ENCODE measurements at places on chromosomes 1 and 21.

DNA sequence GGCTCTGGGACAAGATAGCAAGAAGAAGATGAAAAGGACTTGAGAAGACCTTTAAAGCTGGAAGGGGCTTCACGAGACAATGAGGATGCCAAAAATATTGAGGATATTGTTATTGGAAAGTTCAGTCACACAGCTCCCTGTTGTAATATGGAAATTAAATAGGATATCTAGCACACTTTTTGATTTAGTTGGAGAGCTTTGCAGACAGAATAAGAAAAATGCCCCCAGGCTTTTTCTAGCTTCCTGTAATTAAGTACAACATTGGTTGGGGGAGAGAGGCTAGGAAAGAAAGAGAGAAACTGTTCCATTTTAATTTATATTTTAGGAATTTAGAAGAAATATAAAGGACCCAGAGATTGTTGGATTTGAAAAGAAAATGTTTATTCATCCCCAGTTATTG lies 27.5 kb downstream of the RBM11 start:
- no peak overlapping the region for H3K4me3 ChIP-seq
- no peaks in the 10 kb centered on the region for H3K4me1 ChIP-seq
- H3K27ac ChIP-seq = no peak overlapping the region

DNA sequence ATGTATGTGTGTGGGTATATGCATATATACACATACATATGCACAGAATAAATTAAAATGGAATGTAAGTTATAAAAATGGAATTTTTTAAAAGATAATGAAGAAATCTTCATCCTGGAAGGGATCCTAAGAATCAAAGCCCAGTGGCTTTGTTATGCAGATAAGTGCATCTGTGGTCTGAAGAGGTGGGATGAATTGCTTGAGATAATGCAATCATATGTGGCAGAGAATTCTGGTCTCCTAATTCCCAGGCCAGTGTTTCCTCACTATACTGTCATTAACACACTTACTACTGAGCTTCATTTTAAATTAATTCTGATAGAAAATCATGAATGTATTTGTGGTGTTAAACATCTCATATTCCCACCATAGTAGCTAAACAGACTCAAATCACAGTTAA lies 86.7 kb upstream of the PRMT6 start:
- no peaks in the 10 kb centered on the region for H3K27me3 ChIP-seq
- no peaks in the 10 kb centered on the region for H3K36me3 ChIP-seq
- DNase-seq = no peak
- H3K4me1 ChIP-seq = no peaks in the 10 kb centered on the region
- no peak overlapping the region for H3K4me3 ChIP-seq

GRCh38 chr1:108670131-108670773 lies 9.4 kb upstream of the HENMT1 start:
- H3K27ac ChIP-seq = no peak overlapping the region
- H3K36me3 ChIP-seq = no peaks in the 10 kb centered on the region
- no peaks in the 10 kb centered on the region for H3K4me1 ChIP-seq
- DNase-seq = no peak

GRCh38 chr1:75954586-75954985 lies 22.4 kb upstream of the ASB17 start:
- H3K27me3 ChIP-seq = no peaks in the 10 kb centered on the region
- no peaks in the 10 kb centered on the region for H3K36me3 ChIP-seq
- H3K4me1 ChIP-seq = no peaks in the 10 kb centered on the region
- no peak overlapping the region for H3K4me3 ChIP-seq
- no peak for DNase-seq
- H3K27ac ChIP-seq = no peak overlapping the region

GRCh38 chr1:221913351-221913892 lies 171.5 kb upstream of the DUSP10 start:
- no peak overlapping the region for H3K4me3 ChIP-seq
- H3K27ac ChIP-seq = no peak overlapping the region
- H3K36me3 ChIP-seq = no peaks in the 10 kb centered on the region
- no peaks in the 10 kb centered on the region for H3K4me1 ChIP-seq
- DNase-seq = no peak

DNA sequence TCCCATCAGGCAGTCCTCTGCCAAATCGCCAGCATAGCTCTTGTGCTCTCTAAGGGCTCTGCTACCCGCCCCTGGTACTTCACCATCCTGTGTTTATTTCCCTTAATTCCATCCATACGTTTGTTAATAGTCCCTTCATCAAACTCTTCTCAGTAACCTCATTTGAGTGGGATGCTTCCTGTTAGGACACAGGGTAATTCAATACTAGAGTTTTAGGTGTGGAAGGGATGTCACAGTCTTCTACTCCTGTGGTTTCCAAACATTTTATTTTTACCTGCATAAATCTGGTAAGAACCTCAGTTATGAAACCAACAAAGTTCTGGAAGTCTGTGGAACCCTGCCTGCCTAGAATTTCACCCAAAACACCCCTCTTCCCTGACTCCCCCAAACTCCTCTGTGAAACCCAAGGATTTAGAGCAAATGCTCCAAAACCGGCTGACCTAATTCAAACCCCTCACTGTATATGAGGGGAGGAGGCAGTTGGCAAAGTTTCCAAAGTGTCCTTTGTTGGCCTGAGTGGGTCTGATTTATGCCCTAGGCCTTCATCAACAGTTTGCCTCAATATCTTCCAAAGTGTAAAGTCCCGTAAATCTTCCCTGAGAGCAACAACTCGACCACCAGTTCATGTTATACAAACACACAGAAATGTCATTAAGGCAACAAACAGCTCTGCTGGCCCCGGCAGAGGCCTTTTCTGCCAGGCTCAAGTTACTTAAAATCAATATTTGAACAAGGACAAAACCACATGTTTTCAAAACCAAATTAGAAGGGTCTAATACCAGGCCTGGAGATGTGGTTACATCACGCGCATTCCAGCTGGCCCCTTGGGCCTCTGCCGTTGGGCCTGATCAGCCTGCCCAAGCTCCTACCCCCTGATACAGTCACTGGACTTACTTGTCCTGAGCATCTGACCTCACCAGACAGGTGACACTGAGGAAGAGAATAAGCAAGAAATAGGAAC lies 82.4 kb upstream of the FGGY start:
- H3K4me1 ChIP-seq = peaks cover 11% of the 10 kb centered on the region
- no peaks in the 10 kb centered on the region for H3K36me3 ChIP-seq
- no peak overlapping the region for H3K4me3 ChIP-seq
- no peaks in the 10 kb centered on the region for H3K27me3 ChIP-seq
- H3K27ac ChIP-seq = peak overlapping the region; percentile 69

GRCh38 chr1:99228153-99228552 lies 36.1 kb upstream of the PLPPR4 start:
- no peaks in the 10 kb centered on the region for H3K27me3 ChIP-seq
- no peak overlapping the region for H3K27ac ChIP-seq
- DNase-seq = no peak
- H3K4me3 ChIP-seq = no peak overlapping the region
- H3K36me3 ChIP-seq = no peaks in the 10 kb centered on the region

DNA sequence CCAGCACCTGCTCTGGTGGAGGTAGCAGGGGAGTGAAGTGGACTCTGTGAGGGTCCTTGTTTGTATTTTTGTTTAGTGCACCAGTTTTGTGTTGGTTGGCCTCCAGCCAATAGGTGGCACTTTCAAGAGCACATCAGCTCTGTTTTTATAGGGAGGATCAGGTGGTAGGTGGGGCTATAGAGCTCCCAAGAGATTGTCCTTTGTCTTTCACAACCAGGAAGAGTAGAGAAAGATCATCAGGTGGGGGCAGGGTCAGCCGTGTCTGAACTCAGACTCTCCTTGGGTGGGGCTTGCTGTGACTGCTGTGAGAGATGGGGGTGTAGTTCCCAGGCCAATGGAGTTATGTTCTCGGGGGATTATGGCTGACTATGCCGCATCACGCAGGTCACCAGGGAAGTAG lies 159.8 kb downstream of the ZNF326 start:
- no peaks in the 10 kb centered on the region for H3K36me3 ChIP-seq
- no peak overlapping the region for H3K27ac ChIP-seq
- no peaks in the 10 kb centered on the region for H3K4me1 ChIP-seq
- DNase-seq = no peak
- H3K27me3 ChIP-seq = no peaks in the 10 kb centered on the region
- no peak overlapping the region for H3K4me3 ChIP-seq

- no peaks in the 10 kb centered on the region for H3K4me1 ChIP-seq
- DNase-seq = no peak
- H3K27ac ChIP-seq = no peak overlapping the region
- H3K4me3 ChIP-seq = no peak overlapping the region
- H3K36me3 ChIP-seq = no peaks in the 10 kb centered on the region
Observed at GRCh38 chr1:10189659-10190058, 20.7 kb upstream of the KIF1B start.

DNA sequence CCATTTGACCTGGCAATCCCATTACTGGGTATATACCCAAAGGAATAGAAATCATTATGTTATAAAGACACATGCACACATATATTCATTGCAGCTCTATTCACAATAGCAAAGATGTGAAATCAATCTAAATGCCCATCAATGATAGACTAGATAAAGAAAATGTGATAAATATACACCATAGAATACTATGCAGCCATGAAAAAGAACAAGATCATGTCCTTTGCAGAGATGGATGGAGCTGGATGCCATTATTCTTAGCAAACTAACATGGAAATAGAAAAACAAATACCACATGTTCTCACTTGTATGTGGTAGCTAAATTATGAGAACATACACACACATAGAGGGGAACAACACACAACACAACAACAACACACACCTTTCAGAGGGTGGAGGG lies 248.5 kb downstream of the PCP4 start:
- no peak overlapping the region for H3K4me3 ChIP-seq

DNA sequence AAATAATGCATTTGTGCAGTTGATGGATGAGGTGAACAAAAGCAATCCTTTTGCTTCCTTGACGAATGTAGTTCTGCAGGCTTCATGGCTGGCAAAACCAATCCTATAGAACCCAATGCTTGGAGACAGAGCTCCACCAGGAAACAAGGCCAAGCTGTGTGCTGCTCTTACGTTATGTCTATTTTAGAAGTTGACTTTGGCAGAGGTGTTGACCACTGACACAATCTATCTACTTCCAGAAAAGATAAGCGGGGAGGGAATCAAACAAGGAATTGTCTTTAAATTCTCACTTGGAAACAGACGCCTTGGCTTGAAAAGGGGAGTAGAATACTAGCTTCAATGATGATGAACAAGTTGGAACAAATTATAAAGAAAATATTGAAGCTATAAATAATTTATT lies 211.2 kb downstream of the SETD4 start:
- H3K36me3 ChIP-seq = no peaks in the 10 kb centered on the region
- DNase-seq = no peak
- H3K27ac ChIP-seq = peak overlapping the region; percentile 71
- no peaks in the 10 kb centered on the region for H3K27me3 ChIP-seq

- no peak for DNase-seq
- peak overlapping the region; percentile 99 for H3K27ac ChIP-seq
- H3K27me3 ChIP-seq = no peaks in the 10 kb centered on the region
- peaks cover 90% of the 10 kb centered on the region for H3K4me1 ChIP-seq
- H3K36me3 ChIP-seq = peaks cover 3% of the 10 kb centered on the region
Observed at GRCh38 chr1:17581389-17582123, 42.1 kb downstream of the ARHGEF10L start.

GRCh38 chr1:244022864-244023440 lies 28.1 kb upstream of the ZBTB18 start:
- DNase-seq = no peak
- no peaks in the 10 kb centered on the region for H3K36me3 ChIP-seq
- H3K4me1 ChIP-seq = no peaks in the 10 kb centered on the region

DNA sequence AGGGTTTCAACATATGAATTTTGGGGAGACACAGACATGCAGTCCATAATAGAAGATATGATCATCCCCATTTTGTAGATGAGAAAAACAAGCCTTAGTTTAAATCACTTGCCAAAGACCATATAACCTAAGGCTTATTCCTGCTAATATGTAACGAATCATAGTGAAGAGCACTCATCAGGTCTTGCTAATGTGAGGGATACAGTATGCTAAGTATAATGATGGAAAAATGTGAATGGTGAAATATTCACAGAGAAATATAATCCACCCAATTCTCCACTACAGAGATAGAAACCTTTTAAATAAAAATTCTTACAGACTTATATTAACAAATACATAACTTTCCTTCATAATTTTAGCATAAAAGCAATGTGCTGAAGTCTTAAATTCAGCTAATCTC lies 18.9 kb downstream of the ERICH3 start:
- H3K4me1 ChIP-seq = no peaks in the 10 kb centered on the region
- H3K4me3 ChIP-seq = no peak overlapping the region
- no peaks in the 10 kb centered on the region for H3K36me3 ChIP-seq

DNA sequence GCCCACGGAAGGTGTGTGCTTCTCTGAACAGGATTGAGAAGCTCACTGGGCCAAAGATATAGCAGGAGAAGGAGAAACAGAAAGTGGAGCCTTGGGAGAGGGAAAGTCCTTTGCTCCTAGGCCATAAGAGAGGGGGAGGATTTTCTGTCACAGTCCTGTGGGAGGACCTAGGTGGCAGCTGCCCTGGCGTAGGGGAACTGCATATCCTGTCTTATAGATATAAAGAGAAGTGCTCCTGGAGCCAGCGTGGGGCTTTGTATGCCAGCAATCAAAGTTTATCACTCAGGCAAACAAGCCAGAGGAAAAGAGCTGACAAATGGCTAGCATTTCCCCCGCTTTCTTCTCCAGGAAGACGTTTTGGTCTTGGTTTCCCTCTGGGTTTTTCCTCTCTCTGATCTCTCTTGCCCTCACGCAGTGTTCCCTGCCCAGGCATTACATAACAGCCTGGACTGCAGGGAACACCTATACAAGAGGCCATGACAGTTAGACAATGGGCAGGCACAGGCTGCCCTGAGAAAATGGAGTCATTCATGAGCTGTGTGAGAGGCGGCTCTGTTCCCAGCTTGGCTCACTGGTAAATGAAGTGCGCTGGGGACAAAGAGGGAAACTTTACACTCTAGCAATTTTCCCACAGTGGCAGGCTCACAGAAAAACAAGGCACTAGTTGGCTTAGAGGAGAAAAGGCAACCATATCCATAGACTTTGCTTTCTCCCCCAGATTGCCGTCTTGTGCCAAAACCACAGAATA lies 52.5 kb upstream of the ZNF648 start:
- H3K4me1 ChIP-seq = no peaks in the 10 kb centered on the region
- no peaks in the 10 kb centered on the region for H3K36me3 ChIP-seq
- no peak overlapping the region for H3K27ac ChIP-seq
- H3K27me3 ChIP-seq = no peaks in the 10 kb centered on the region
- no peak overlapping the region for H3K4me3 ChIP-seq

DNA sequence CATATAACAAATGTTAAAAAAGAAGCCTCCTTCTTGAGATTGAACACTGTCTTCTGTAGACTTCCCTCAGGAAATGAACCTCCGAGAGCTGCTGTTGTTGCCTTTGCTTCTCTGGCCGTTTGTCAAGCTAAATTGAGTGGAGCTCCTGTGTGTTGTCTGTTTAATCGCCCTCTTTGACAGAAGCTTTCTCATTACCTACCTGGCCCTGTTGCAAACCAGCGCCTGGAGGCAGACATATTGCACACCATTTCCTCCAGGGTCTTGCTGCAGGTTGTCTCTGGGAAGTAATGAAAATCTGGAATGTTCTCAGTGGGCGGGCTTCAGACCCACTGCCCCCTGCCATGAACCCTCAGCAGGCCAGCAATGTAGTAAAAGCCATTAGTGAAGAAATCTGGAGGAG lies 83.3 kb downstream of the GABPA start:
- H3K4me1 ChIP-seq = no peaks in the 10 kb centered on the region
- H3K36me3 ChIP-seq = no peaks in the 10 kb centered on the region
- H3K27me3 ChIP-seq = no peaks in the 10 kb centered on the region
- H3K4me3 ChIP-seq = no peak overlapping the region
- H3K27ac ChIP-seq = no peak overlapping the region
- no peak for DNase-seq

- H3K27ac ChIP-seq = no peak overlapping the region
- H3K36me3 ChIP-seq = no peaks in the 10 kb centered on the region
- no peak overlapping the region for H3K4me3 ChIP-seq
- no peaks in the 10 kb centered on the region for H3K27me3 ChIP-seq
- peaks cover 3% of the 10 kb centered on the region for H3K4me1 ChIP-seq
Observed at GRCh38 chr1:119676571-119677206, 28.6 kb upstream of the ZNF697 start.

GRCh38 chr1:48016515-48016914 lies 19.3 kb upstream of the TRABD2B start:
- peak overlapping the region; percentile 39 for H3K27ac ChIP-seq
- no peaks in the 10 kb centered on the region for H3K27me3 ChIP-seq
- H3K36me3 ChIP-seq = no peaks in the 10 kb centered on the region
- no peak overlapping the region for H3K4me3 ChIP-seq

Measured in thoracic aorta (tissue), 2 donors.